ENCODE measurements at places on chromosomes 16 and 17. TPM values are rescaled to one million over a fixed set of nuclear protein-coding genes. Genes with fewer than 3 reads are reported as not detected.
A peak's percentile ranks its signal among the peaks of the same experiment; 100 is the strongest.

DNA sequence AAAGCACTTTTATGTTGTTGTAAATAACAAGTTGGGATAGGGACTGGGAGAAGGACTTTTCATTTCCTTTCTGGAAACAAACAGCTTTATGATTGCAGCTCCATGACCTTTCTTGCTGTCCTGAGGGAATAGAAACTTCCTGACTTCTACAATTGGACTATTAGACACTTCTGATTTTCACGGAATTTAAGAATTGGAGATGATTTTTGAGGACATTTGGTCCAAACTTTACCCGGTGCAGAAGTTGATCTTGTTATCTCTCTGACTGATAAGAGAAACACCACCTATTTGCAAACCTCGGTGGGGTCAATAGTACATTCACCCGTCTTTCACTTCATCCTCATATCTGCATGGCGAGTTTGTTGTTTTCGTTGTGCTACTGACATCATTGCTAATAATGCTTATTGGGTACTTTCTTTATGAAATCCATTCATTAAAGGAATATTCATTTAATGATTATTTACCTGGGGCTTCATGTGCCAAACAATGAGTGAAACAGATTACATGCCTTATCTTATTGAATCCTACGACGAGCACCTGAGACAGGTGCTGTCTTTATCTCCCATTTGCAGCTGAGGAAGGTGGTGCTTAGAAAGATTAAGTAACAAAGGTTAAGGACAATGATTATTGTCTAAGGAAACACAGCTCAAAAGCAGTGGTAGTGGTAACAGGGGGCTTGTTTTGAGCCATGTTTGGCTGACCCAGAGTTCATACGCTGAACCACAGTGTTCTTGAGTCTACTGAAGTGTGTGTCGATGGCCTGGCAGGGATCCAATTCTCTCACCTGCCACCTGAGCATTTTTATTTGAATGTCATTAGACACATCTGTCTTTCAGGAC, 176.9 kb upstream of the FAM20A start:
- DNase-seq: no peak

DNA sequence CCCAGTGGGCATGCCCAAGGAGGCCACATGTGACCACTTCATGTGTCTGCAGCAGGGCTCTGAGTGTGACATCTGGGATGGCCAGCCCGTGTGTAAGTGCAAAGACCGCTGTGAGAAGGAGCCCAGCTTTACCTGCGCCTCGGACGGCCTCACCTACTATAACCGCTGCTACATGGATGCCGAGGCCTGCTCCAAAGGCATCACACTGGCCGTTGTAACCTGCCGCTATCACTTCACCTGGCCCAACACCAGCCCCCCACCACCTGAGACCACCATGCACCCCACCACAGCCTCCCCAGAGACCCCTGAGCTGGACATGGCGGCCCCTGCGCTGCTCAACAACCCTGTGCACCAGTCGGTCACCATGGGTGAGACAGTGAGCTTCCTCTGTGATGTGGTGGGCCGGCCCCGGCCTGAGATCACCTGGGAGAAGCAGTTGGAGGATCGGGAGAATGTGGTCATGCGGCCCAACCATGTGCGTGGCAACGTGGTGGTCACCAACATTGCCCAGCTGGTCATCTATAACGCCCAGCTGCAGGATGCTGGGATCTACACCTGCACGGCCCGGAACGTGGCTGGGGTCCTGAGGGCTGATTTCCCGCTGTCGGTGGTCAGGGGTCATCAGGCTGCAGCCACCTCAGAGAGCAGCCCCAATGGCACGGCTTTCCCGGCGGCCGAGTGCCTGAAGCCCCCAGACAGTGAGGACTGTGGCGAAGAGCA, 4.4 kb downstream of the WFIKKN2 start:
- DNase-seq: no peak

DNA sequence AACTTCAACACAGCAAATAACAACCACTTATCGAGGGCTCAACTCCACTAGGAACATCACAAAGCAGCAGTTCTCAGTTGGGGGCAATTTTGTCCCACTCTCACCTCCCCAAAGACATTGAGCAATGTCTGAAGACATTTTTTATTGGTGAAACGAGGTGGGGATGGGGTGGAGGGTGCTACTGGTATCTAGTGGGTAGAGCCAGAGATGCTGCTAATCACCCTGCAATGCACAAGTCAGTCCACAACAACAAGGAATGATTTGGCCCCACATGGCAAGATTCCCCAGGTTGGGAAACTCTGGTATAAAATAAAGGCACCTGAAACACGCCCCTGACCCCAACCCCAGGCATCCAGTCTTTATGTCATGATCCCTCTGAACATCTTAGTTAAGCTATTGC, 33.3 kb downstream of the TLE7 start:
- DNase-seq: no peak

DNA sequence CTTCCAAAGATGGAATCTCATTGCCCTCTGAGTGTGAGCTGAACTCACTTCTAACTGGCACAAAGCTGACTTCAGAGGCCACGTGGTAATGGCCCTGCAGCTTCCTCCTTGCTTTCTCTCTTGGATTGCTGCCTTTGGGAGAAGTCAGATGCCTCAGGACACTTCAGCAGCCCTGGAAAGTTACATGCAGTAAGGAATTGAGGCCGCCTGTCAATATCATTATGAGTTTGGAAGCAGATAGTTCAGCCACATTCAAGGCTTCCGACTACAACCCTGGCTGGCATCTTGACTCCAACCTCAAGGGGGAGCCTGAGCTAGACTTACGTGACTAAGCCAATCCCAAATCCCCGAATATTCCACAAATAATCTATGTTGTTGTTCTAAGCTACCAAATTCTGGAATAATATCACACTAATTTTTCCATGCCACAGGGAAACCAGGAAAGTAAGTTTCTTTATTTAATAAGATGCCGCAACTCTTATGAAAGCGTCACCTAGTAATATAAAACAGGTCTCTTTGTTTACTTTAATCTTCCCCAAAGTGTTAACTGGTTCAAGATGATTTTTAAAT, 13.6 kb downstream of the CEP20 start:
- DNase-seq: peak; percentile 60

- no peak for DNase-seq
Observed at GRCh38 chr17:57667461-57667923, 77.6 kb downstream of the CCDC182 start.

DNA sequence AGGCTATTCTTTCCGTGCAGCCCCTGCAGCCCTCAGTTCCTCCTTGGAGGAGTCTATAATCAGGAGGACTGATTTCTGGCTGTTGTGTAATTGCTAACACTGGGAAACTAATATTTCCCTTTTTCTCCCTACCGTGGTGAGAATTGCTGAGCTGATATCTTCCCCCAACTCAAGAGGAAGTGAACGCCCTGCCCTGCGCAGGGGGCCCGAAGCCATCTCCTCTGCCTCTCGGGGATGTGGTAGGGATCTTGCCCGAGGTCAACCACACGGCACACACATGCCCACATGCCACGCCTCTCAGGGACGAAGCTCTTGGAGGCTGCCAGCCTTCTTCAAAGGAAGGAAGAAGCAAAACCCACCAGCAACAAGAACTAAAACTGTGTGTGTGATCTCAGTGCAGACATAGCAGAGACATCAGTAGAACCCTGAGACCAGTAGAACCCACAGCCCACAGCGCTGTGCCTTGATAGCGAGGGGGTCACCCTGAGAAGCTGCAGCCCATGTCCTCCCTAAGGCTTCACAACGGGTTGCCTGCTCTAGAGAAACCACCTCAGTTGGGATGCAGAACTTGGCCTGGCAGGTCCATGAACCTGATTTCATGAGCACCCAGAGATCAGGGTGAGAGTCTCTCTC, 8.9 kb upstream of the ULK2 start:
- peak; percentile 86 for DNase-seq

DNA sequence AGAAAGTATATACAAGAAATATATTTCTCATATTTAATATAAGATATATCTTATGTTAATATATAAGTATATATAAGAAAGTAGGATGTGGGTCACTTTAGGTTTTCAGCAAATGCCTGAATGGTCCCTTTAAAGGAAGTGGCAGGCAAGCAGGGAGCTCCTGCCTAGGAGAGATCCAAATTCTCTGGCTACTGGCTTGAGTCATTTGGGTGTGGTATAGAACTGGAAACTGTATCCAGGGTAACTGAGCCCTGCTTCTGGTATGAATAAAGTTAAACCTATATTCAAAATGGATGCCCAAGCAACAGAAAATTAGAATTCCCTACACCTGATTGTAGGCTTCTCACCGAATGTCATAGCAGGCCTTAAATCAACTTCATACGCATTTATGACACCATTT, 144.4 kb downstream of the ZNF18 start:
- DNase-seq: no peak

The ALOXE3 gene
- not detected for total RNA-seq

The CES4A gene
- 11.6 TPM for total RNA-seq

DNA sequence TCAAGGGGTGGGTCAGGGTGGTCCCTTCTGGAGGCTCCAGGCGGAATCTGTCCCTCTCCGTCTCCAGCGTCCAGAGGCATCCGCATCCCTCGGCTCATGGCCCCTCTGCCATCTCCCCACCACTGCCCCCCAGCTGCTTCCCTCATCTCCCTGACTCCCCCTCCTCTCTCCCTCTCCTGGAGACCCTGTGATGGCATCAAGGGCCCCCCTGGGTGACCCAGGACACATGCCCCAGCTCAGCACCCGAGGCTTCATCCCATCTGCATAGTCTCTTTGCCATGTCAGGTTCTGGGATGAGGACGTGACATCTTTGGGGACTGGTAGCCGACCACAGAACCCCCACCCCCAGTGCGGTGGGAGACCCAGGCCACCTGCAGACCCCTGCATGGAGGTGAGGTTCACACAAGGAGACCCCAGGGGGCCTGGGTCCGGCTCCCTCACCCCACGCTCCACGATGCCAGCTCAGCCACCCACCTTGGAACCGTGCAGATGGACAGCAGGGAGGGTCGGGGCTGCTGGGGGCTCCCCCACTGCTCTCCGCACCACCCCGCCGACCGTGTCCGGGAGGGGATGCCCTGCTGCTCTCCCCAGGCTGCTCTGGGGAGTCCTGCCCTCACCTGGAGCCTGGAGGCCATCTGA, 3.8 kb downstream of the SECTM1 start:
- DNase-seq: no peak

GRCh38 chr16:22358000-22358399, 16.4 kb downstream of the CDR2 start:
- no peak for DNase-seq

The CDK3 gene
- 2.6 TPM for total RNA-seq

The NSRP1 gene
- 28.9 TPM for total RNA-seq

The KRTAP4-6 gene
- not detected for total RNA-seq

The PHOSPHO1 gene
- 0.99 TPM for total RNA-seq

The CYBA gene
- total RNA-seq: 53.9 TPM

DNA sequence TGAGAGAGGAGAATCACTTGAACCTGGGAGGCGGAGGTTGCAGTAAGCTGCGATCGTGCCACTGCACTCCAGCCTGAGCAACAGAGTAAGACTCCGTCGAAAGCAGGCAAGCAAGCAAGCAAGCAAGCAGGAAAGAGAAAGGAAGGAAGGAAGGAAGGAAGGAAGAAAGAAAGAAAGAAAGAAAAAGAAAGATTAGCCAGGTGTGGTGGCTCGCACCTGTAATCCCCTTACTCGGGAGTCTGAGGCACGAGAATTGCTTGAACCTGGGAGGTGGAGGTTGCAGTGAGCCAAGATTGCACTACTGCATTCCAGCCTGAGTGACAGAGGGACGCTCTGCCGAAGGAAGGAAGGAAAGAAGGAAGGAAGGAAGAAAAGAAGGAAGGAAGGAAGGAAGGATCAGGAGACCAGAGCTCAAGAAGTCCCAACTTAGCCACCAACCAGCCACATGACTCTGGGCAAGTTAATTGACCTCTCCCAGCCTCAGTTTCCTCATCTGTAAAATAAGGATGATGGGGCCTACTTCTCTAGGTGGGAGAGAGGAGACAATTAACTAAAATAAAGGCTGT, 6.5 kb downstream of the GFAP start:
- DNase-seq: no peak

GRCh38 chr17:73534209-73534909, 109.9 kb downstream of the SDK2 start:
- DNase-seq: no peak

- DNase-seq: no peak
Observed at GRCh38 chr16:84247844-84248243, 8.0 kb upstream of the KCNG4 start.

DNA sequence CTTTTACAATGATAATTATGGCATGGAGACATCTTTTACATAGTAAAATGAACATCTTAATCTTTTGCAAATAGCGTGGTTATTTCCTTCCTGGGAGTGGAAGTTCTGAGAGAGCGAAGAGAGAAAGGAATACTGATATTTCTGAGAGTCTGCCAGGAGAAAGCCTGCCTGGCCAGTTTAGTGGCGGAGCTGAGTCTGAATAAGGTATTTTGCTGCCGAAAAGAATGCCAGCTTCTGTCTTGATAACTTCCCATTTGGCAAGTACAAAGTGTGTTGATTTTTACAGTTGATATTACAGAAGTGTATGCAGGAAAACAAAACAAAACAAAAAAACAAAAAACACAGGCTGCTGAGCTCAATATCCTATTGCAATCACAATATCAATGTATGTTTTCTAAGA, 55.9 kb downstream of the KCNJ2 start:
- no peak for DNase-seq

GRCh38 chr17:4162775-4163466, 19.9 kb downstream of the CYB5D2 start:
- DNase-seq: peak; percentile 14

The ZNF205 gene
- 10.1 TPM for total RNA-seq

The PLXDC1 gene
- 6.9 TPM for total RNA-seq

- no peak for DNase-seq
Observed at GRCh38 chr16:85309656-85310587, 197.7 kb upstream of the CIBAR2 start.

DNA sequence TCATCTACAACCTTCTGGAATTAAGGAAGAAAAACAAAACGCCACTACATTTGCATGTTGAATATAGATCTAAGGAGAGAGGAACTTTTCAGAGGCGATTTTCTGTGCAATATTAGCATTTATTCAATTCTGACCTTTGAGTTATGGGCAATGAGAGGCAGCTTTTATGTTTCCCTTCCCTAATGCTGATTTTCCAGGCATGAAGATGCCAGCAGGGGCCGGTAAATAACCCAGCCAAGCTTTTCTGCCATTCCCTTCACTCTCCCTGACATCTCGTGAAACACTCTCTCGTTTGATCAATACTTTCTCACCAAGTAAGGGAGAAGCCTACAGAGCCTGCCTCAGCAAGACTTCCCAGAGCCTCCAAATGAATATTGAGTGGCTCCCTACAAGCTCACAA, 470.5 kb upstream of the GOT2 start:
- no peak for DNase-seq

The SECTM1 gene
- total RNA-seq: 3.2 TPM

The TBC1D3I gene
- total RNA-seq: 0.59 TPM

The ZNF385C gene
- not detected for total RNA-seq

DNA sequence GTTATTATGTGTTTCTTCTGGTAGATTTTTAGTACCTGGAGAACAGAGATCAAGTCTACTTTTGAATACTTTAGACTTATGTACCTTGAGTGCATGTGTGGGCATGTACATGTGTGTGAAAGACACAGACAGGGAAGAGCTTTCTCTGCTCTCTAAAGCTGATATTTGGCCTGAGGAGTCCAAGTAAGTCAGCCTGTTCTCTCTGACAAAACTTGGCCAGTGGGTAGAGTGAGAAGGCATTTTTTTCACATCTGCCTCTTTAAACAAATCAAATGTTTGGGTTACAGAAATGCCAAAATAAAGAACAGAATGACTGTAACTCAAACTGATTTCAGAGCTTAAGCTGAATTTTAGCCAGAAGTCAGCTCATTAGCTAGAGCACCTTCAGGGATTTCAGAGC, 309.7 kb upstream of the DYNLRB2 start:
- no peak for DNase-seq

All from right cardiac atrium (tissue), 5 donors.